ENCODE measurements at places on chromosomes 5 and 9. TPM values are rescaled to one million over a fixed set of nuclear protein-coding genes. Genes with fewer than 3 reads are reported as not detected.

- H3K4me3 ChIP-seq = no peak overlapping the region
- no peak overlapping the region for H3K27ac ChIP-seq
- H3K36me3 ChIP-seq = no peaks in the 10 kb centered on the region
- DNase-seq = no peak
Measured at GRCh38 chr9:107635803-107636174, 146.2 kb upstream of the KLF4 start.

Gene KCNN2
- 0.42 TPM for total RNA-seq

Gene SLC4A9
- not detected for total RNA-seq

- DNase-seq = peak; percentile 67
- no peaks in the 10 kb centered on the region for H3K4me1 ChIP-seq
- no peaks in the 10 kb centered on the region for H3K27me3 ChIP-seq
- peak within 1 kb of the TSS; percentile 87 for H3K4me3 ChIP-seq
- H3K27ac ChIP-seq = peak within 1 kb of the TSS; percentile 99
- peaks cover 9% of the 10 kb centered on the region for H3K36me3 ChIP-seq
Measured at GRCh38 chr5:179820483-179821297, at the start of gene SQSTM1. Gene SQSTM1 (plus strand): TSS chr5:179820905. CDS start chr5:179820937, 32 bp downstream.

- DNase-seq = no peak
- no peak overlapping the region for H3K4me3 ChIP-seq
- no peaks in the 10 kb centered on the region for H3K36me3 ChIP-seq
- H3K27ac ChIP-seq = no peak overlapping the region
Measured at GRCh38 chr9:121393318-121393717, 23.3 kb upstream of the STOM start.

- no peak overlapping the region for H3K4me3 ChIP-seq
- H3K36me3 ChIP-seq = no peaks in the 10 kb centered on the region
- H3K27me3 ChIP-seq = no peaks in the 10 kb centered on the region
- H3K27ac ChIP-seq = no peak overlapping the region
Measured at GRCh38 chr9:102587281-102587680, 407.9 kb upstream of the CYLC2 start.

Gene TPPP
- total RNA-seq = 2.9 TPM

DNA sequence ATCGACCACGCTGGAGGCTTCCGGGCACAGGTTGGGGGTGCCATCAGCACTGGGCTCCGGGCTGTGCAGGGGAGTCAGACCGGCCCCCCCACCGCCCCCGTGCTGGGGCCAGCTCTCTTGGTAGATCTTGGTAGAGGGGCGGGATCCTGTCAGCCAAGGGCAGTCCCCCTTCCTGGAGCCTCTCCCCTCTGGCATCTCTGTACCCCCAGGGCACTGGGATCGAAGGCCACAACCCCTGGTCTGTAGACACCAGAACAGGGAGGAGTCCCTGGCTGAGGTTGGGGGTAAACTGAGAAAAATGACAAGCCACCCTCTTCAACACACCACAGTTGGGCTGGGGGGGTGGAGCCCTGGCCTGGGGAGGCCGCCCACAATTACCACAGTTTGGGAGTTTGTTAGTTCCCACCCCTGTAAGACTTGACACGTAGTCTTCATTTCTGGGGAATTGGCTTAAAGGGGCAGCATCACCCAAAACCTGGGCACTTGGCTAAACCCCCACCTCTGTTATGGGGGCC is 882 bp downstream of the CERCAM start:
- no peaks in the 10 kb centered on the region for H3K27me3 ChIP-seq
- H3K4me3 ChIP-seq = peak overlapping the region; percentile 86
- H3K4me1 ChIP-seq = peaks cover 19% of the 10 kb centered on the region
- peaks cover 38% of the 10 kb centered on the region for H3K36me3 ChIP-seq

GRCh38 chr9:5186416-5187169 is 1.2 kb upstream of the INSL6 start:
- no peak overlapping the region for H3K27ac ChIP-seq
- H3K4me1 ChIP-seq = no peaks in the 10 kb centered on the region
- H3K27me3 ChIP-seq = no peaks in the 10 kb centered on the region
- no peak overlapping the region for H3K4me3 ChIP-seq
- no peaks in the 10 kb centered on the region for H3K36me3 ChIP-seq

Gene PCDHGA2
- 12.6 TPM for total RNA-seq

DNA sequence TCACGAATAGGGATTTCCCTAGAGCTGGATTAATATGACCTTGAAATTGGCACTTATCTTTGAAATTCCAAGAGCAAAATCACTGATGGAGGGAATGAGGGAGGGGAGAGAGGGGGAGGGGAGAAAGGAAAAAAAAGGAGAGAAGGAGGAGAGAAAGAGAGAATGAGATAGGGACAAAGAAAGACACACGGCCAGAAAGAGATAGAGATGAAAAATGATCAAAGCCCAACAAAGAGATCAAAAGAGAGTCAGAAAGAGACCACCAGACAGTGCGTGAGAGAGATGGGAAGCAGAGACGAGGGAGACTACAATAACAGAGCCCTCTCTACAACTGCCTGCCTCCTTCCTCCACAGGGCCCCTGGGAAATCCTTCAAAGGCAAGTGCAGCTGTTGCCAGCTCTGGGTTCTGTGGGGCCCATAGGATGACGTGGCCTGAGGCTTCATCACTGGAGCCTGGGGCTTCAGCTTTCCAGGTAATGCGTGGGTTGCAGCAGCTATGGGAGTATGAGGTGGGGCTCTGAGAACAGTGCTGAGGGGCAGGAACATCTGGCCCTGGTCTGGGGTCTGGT is 58.3 kb upstream of the SHB start:
- no peak for DNase-seq
- H3K36me3 ChIP-seq = no peaks in the 10 kb centered on the region
- H3K27ac ChIP-seq = no peak overlapping the region
- no peaks in the 10 kb centered on the region for H3K27me3 ChIP-seq

DNA sequence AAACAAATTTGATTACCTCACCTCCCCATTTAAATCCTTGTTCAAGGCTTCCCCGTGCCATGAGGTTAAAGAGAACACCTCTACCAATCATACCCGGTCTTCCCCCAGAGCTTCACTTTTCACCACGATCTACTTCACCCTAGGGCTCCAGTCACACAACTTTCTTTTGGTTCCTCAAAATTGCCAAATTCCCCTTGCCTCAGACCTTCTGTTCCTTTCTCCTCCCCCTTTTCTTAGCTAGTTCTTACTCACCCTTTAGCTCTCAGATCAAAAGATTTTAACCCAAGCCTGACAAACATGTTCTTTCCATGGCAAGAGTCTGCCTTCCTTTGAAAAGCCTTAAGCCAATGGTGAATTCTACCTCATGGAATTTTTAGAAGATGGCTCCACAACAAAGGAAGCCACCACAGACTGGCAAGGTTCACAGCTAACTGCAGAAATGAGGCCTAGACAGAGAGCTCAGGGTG is 56.7 kb downstream of the MAPKAP1 start:
- H3K27me3 ChIP-seq = no peaks in the 10 kb centered on the region
- H3K4me3 ChIP-seq = no peak overlapping the region
- no peak overlapping the region for H3K27ac ChIP-seq
- H3K4me1 ChIP-seq = peaks cover 54% of the 10 kb centered on the region
- no peaks in the 10 kb centered on the region for H3K36me3 ChIP-seq

Gene KLF4
- total RNA-seq = 90.6 TPM

Gene EMB
- 7.3 TPM for total RNA-seq

DNA sequence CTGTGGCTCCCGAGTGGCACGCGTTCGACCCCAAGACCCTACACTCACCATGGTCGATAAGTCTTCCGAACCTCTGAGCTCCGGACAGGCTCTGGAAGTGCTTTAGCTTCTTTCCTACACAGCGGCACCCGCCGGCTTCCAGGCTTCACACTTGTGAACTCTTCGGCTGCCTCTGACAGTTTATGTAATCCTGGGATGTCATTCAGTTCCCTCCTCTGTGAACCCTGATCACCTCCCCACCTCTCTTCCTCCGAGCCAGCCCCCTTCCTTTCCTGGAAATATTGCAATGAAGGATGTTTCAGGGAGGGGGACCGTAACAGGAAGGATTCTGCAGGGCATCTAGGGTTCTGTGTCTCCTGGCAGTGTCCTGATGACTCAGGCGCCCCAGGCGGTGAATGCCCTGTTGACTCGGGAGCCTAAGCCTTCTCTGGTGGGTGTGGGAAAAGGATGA is at the start of gene CD14:
Gene CD14, minus strand, starts transcription at position 155 of the 451 bp plus-strand sequence. Its CDS starts 104 bp downstream, at position 51.
- peak; percentile 19 for DNase-seq
- no peaks in the 10 kb centered on the region for H3K27me3 ChIP-seq
- H3K4me1 ChIP-seq = no peaks in the 10 kb centered on the region
- no peak within 1 kb of the TSS for H3K27ac ChIP-seq

GRCh38 chr5:160702311-160702803 is 149.7 kb downstream of the ATP10B start:
- H3K4me3 ChIP-seq = no peak overlapping the region
- DNase-seq = no peak
- peaks cover 4% of the 10 kb centered on the region for H3K4me1 ChIP-seq
- H3K36me3 ChIP-seq = no peaks in the 10 kb centered on the region
- peak overlapping the region; percentile 52 for H3K27ac ChIP-seq

Gene PFN3
- total RNA-seq = not detected

- H3K4me3 ChIP-seq = no peak overlapping the region
- DNase-seq = no peak
- no peaks in the 10 kb centered on the region for H3K27me3 ChIP-seq
Measured at GRCh38 chr5:129962506-129962905, 58.2 kb downstream of the CHSY3 start.

- H3K36me3 ChIP-seq = no peaks in the 10 kb centered on the region
- H3K27ac ChIP-seq = peak overlapping the region; percentile 59
- peaks cover 6% of the 10 kb centered on the region for H3K4me1 ChIP-seq
Measured at GRCh38 chr5:82147860-82148573, 130.1 kb downstream of the RPS23 start.

- H3K27ac ChIP-seq = no peak overlapping the region
- peaks cover 18% of the 10 kb centered on the region for H3K36me3 ChIP-seq
- H3K4me3 ChIP-seq = no peak overlapping the region
- DNase-seq = no peak
- H3K27me3 ChIP-seq = no peaks in the 10 kb centered on the region
Measured at GRCh38 chr9:125235804-125236519, 5.2 kb downstream of the HSPA5 start.

- no peaks in the 10 kb centered on the region for H3K36me3 ChIP-seq
- H3K4me3 ChIP-seq = no peak overlapping the region
- H3K27me3 ChIP-seq = no peaks in the 10 kb centered on the region
- no peaks in the 10 kb centered on the region for H3K4me1 ChIP-seq
- H3K27ac ChIP-seq = no peak overlapping the region
Measured at GRCh38 chr5:171667341-171668096, 118.1 kb upstream of the SMIM23 start.

GRCh38 chr9:112925058-112925641 is 34.5 kb upstream of the SLC46A2 start:
- no peaks in the 10 kb centered on the region for H3K36me3 ChIP-seq
- no peaks in the 10 kb centered on the region for H3K4me1 ChIP-seq
- no peak overlapping the region for H3K27ac ChIP-seq
- no peak overlapping the region for H3K4me3 ChIP-seq
- H3K27me3 ChIP-seq = no peaks in the 10 kb centered on the region
- DNase-seq = no peak

DNA sequence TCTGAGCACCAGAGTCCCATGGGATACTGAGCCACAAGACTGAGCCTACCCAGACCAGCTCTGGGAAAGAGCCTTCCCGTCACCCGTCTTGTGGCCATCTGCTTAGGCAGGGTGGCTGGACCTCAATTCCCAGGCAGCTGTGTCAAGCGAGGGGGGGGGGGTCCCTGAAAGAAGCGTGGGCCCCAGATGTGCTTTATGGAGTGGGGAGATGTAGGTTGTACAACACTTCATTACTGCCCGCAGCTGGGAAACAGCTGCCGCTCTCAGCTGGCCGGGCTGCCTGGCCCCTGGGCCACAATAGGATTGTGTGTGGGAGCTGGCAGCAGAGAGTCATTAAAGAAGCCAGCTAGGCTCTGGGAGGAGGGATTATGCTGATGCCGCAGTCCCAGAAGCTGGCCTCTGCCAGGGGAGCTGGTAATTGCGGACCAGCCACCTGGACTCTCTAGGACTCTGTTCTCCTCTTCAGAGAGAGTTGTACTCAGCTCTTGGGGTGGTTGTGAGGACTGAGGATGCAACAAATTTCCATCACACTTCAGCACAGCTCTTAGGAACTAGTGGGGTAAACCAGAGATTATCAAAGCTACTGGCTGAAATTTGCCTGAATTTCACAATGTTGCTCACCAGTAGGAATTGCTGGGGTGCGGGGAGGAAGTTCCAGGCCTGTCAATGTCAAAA is 145.4 kb downstream of the GADD45G start:
- no peak overlapping the region for H3K4me3 ChIP-seq
- DNase-seq = no peak
- H3K27me3 ChIP-seq = no peaks in the 10 kb centered on the region
- H3K27ac ChIP-seq = no peak overlapping the region
- no peaks in the 10 kb centered on the region for H3K4me1 ChIP-seq

GRCh38 chr5:134153657-134154056 is 23.1 kb downstream of the SKP1 start:
- H3K27me3 ChIP-seq = no peaks in the 10 kb centered on the region
- no peak overlapping the region for H3K4me3 ChIP-seq
- no peaks in the 10 kb centered on the region for H3K4me1 ChIP-seq
- no peak for DNase-seq

GRCh38 chr5:59390074-59390659 is 503.4 kb downstream of the PDE4D start:
- H3K27me3 ChIP-seq = no peaks in the 10 kb centered on the region
- no peak overlapping the region for H3K4me3 ChIP-seq
- no peaks in the 10 kb centered on the region for H3K4me1 ChIP-seq
- H3K27ac ChIP-seq = no peak overlapping the region
- DNase-seq = no peak
- no peaks in the 10 kb centered on the region for H3K36me3 ChIP-seq

Gene CYLC2
- total RNA-seq = not detected

- no peaks in the 10 kb centered on the region for H3K27me3 ChIP-seq
- no peaks in the 10 kb centered on the region for H3K4me1 ChIP-seq
- peaks cover 32% of the 10 kb centered on the region for H3K36me3 ChIP-seq
- DNase-seq = no peak
- H3K27ac ChIP-seq = no peak overlapping the region
Measured at GRCh38 chr5:37721447-37721871, 118.4 kb downstream of the GDNF start.

GRCh38 chr5:82765765-82766164 is 311.4 kb downstream of the TMEM167A start:
- no peaks in the 10 kb centered on the region for H3K27me3 ChIP-seq
- no peak overlapping the region for H3K27ac ChIP-seq
- no peak overlapping the region for H3K4me3 ChIP-seq
- H3K36me3 ChIP-seq = no peaks in the 10 kb centered on the region
- no peak for DNase-seq
- H3K4me1 ChIP-seq = no peaks in the 10 kb centered on the region

Gene FAM13B
- total RNA-seq = 85.9 TPM

DNA sequence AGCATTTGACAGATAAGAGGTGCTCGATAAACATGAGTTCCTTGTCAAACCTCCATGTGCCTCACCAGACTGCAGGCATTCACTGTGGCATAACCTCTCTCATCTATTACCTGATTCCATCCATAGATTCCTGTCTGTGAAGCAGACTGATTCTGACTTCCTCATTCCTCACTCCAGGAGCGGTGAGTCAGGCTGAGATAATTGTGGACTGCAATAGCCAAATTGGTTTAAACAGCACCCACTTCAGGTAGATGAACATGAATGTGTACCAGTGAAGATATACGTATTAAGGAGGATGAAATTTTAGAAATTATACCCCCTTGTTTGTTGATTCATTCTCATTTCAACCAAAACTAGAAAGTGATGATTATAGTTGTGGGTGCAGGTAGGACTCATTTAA is 391.2 kb downstream of the HINT1 start:
- no peaks in the 10 kb centered on the region for H3K36me3 ChIP-seq
- no peaks in the 10 kb centered on the region for H3K27me3 ChIP-seq
- H3K4me1 ChIP-seq = no peaks in the 10 kb centered on the region
- no peak for DNase-seq

- no peak overlapping the region for H3K4me3 ChIP-seq
- no peak for DNase-seq
- H3K4me1 ChIP-seq = no peaks in the 10 kb centered on the region
- no peaks in the 10 kb centered on the region for H3K36me3 ChIP-seq
- H3K27me3 ChIP-seq = no peaks in the 10 kb centered on the region
- H3K27ac ChIP-seq = no peak overlapping the region
Measured at GRCh38 chr5:8304341-8304740, 435.4 kb downstream of the MTRR start.

Data from tibial nerve (tissue), 4 donors.